ENCODE measurements at places on chromosomes 7 and 10.

DNA sequence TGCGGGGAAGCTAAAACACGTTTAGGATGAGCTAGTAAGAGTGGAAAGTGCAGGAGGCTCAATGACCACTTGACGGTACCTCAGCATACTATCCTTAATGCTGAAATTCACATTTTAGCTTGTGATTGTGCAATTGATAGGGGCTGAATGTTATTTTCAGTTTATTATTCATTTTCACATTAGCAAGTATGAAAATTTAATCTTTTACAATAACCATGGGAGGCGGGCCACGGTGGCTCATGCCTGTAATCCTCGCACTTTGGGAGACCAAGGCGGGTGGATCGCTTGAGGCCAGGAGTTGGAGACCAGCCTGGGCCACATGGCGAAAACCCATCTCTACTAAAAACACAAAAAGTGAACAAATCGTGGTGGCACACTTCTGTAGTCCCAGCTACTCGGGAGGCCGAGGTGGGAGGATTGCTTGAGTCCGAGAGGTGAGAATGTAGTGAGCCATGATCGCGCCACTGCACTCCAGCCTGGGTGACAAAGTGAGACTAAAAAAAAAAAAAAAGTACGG lies 22.0 kb upstream of the ANLN start:
- no peak for DNase-seq

- no peak for DNase-seq
These were observed 208.6 kb upstream of the MGMT start for GRCh38 chr10:129258283-129258923.

DNA sequence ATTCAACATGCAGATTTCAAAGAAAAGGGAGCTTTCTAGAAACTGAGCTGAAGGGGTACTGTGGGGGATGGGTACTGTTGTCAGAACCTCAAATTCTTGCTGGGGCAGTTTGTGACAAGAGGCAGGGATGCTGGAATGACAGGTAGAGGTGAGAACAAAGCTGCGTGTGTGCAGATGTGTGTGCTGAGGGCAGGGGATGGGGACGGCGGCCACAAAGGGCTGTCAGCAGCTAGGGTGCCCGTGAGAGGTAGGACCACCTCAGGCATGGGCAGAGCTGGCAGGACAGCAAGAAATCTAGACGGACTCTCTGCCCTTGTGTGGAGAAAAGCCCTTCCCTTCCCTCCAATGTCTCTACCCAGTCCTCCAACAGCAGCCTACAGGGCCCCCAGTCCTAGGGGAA lies 14.4 kb upstream of the BAZ1B start:
- no peak for DNase-seq

- DNase-seq, result no peak
These were observed 216.0 kb downstream of the GPAM start for GRCh38 chr10:111967547-111967946.

DNA sequence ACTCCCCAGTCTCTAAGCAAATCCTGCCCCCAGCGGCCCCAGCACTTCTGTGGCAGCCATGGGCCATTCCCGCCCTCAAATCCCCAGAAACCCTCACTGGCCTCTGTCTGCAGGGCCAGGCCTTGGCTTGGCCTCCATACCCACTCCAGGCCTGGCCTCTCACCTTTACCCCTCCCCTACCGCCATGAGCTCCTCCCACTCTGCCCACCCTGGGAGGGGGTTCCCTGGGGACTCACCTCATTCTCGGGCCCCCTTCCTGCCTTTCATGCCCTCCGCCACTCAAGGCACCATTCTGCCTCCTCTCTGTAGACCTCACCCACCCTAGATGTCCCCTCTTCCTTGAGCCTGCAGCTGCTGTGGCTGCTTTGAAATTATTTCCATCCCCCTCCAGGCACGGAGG lies 41.0 kb downstream of the PRF1 start:
- no peak for DNase-seq

DNA sequence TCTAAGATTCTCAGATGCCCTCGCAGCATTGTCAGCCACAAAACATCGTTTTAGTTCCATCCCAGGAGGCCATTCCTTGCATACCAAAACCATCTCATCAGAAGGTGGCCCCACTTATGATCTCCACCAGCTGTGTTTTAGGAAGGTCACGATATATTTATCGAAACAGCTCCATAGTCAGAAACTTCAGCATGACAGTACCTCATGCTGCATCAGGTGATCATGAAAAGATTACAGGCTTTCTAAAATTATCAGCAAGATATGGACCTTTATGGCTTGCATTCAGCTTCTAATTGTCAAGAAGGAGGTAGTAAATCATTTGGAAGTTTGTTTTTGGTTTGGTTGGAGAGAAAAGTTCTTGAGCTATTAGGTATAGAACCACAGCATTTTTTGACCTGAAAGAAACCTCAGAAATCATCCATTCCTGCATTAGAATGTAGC lies 20.0 kb downstream of the JAZF1 start:
- DNase-seq, result no peak

DNA sequence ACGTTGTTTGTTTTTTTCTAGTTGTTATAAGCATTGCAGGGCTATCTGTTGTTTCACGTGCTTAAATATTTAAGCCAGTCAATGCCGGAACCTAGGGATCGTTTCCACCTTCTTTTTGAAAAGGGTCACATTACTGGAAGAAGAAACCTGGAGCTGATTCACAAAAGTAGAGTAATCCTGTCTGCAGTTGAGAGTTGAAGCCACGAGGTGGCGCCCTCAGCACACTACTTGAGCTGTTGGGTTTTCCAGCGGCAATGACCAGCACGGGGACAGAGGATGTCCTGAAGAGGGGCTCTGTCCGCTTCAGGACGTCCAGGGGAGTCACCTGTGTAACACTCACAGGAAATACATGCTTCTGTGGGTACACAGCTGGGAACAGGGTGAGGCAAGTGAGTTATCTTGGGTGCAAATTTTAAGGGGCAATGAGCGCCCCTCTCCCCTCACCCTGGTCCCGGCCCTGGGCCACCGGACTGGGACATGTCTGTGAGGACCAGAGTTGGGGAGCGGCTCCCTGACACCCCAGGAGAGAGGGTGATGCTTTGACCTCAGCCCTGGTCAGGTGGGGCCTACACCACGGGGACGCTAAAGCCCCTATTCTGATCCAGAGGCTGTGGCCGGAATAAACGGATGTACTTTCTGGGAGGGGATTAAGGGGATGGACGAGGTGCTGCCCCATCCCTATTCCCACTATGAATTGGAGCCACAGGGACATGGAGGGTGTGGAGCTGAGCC lies 26.3 kb upstream of the WDFY4 start:
- DNase-seq, result peak; percentile 82
